ENCODE measurements at places on chromosomes 3 and 15.
A peak's percentile ranks its signal among the peaks of the same experiment; 100 is the strongest.

DNA sequence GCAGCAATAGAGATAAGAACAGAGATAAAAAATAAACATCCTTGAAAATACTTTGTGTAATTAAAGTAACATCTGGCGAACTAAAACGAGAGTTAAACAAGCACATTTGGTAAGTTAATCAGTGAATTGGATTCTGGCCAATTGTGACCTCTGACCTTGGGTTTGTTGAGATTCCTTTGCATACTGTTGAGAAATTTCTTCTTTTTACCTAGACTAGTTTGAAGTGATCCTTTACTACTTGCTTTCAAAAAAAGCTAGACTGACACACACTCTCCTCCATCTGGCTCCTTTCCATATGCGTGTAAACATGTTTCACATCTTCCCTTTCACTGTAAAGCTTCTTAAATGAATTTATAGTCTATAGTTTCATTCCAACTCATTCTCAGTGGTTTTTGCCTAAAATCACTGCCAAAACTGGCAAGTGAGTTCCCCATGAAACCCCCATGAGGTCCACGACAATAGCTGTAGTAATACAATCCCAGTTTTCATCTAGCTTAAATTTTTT lies 17.3 kb upstream of the GBE1 start:
- no peak for DNase-seq

- DNase-seq: peak; percentile 76
Measured at GRCh38 chr3:134496471-134497071, 10.7 kb downstream of the CEP63 start.

GRCh38 chr3:133871368-133872090 lies 24.2 kb downstream of the RAB6B start:
- DNase-seq: no peak

- peak; percentile 64 for DNase-seq
Measured at GRCh38 chr3:129039271-129040038, 21.1 kb upstream of the GP9 start.

DNA sequence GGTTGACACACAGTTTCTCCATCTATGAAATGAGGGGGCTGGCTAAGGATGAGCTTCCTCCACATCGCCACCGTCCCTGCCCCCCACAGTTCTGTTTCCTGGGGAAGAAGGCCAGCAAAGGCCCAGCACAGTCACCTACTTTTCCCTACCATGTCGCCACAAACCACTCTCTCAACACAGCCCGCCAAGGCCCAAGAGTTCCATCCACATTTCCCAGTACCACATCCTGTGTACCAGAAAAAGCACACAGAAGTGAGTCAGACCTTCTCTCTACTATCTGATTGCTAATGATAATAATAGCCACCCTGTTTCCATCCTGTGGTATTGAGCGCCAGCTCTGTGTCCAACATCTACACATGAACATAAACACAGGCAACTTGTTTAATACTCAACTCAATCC lies 30.3 kb upstream of the C15orf39 start:
- peak; percentile 70 for DNase-seq

DNA sequence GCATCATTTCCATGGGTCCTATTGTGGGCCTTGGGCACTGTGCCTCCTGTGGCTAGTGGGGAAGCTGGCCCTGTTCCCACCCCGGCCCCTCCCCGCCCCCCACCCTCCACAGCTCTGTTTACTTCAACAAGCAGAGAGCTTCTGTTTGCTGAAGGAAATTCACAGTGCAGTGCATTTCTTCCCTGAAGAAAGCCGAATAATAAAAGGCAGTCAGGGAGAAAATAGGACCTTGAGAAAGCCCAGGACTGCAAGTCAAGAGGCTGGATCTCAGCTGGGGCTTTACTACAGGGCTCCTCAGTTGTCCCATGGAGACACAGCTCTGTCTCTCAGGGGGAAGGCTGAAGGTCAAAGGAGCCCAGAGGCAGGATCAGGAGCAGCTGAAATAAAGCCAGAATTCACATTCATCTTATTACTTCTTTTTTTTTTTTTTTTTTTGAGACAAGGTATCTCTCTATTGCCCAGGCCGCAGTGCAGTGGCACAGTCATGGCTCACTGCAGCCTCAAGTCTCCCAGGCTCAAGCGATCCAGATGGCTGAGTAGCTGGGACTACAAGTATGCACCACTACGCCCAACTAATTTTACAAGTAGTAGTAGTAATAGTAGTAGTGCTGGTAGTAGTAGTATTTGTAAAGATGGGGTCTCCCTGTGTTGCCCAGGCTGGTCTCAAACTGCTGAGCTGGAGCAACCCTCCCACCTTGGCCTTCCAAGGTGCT lies 33.0 kb upstream of the LACTB start:
- no peak for DNase-seq

GRCh38 chr15:44397869-44398268 lies 29.6 kb upstream of the CTDSPL2 start:
- DNase-seq: no peak

DNA sequence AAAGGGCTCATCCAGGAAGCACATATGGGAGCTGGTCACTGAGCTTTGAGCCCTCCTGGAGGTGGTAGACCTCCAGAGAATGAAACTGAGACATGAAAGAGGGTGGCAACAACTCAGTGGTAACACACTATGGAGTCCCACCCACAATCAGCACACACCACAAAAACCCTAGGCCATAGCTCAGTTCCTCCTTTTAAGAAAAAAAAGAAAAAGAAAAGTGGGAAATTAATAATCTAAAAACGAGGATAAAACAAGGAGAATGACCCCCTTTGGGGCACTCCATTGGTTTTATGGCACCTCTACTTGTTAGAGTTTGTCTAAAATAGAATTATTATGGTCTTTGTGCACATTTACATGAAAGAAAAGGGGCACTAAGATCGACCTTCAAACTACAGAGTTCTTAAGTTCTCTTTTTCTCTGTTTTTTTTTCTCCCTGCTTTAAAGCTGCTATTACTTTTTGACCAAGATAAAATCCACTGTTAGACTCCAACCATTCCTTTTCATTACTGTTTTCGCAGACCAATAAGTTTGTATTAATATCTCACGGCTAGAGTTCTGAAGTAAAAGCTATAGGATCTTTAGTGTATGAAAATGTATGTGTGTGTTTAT lies 40.2 kb upstream of the ZBTB20 start:
- DNase-seq: no peak

DNA sequence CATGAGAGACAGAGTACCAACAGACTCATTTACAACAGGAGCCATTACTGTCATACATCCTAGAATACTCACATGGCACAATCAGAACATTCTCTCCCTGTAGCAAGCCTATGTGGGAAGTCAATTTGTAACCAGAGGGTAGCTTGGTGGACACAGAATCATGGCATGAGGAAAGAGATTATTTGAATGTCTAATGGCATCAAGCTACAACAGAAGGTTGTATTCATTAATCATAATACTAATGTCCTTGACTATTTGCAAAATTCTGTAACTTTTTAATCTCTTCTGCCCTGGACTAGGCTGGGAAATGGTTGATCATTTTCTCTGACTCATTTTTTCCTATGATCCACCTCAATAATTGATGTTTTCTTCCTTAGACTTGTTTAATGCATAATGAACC lies 345.2 kb upstream of the IL12A start:
- DNase-seq: no peak

GRCh38 chr15:97748576-97748975 lies 211.9 kb upstream of the ARRDC4 start:
- no peak for DNase-seq

DNA sequence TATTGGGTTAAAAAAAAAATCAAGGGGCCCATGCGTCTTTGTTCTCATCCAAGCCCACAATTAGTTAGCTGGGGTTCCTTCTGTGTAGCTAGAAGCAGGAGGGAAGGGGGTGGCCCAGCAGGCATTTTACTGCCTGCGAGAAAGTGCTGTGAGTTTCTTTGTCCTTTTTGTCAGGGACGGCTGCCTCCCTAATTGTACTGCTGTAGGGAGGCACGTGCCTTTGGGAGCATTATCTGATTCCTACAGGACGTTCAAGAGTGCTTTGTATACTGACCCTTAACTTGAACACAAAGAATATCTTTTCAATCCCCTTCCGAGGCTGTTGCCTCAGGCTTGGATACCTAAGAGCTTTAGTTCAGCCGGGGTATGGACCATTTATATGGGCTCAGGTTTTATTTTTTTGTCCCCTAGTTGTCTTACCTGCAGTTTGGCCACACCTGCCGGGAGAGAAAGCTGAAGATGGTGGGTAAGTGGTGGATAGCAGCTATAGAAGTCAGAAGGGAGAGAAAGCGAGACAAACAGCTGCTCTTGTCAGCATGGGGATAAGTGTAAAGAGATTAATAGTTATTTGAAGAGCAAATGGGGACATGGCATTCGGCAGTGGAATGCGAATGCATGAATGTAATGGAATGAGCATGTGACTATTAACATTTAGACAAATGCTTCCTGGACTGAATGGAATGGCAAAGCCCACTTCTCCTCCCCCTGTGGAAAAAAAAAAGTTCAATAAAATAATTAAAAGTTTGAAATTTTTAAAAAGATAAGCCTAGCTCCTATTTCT lies 175.2 kb downstream of the TP63 start:
- DNase-seq: no peak

DNA sequence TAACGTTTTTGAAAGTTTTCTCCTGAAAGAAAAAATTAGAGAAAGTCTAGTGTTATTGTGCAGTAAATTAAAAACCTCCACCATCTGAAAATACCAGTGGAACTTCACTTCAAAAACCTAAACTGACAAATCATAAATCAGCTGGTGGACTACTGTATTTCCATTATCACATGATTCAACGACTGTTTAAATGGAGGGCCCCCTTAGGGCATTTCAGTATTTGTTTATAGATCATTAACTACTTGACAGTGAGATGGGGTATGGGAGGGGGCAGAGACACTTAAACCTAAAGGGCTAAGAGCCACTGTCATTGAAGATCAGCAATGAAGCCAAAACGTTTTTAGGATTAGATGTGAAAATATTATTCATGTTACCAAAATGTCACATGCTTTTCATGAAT lies 8.8 kb upstream of the C15orf61 start:
- DNase-seq: no peak

DNA sequence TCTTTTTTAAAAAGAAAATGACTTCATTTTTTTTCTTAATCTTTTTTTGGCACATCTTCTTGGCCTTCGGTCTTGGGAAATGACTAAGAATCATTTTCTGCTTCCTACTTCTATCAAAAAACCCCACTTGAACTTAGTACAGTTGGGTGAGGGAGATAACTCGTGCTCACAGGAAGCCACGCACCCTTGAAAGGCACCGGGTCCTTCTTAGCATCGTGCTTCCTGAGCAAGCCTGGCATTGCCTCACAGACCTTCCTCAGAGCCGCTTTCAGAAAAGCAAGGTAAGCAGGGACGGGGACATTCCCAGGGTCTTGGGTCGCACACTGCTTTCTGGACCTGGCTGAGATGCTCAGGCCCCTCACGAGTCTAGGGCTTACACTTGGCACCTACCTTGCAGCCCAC lies at the start of gene CCR4:
TSS of gene CCR4 (plus strand) at position 235 of the 402 bp plus-strand sequence. CDS start 1,779 bp downstream, outside the sequence.
- peak; percentile 92 for DNase-seq

DNA sequence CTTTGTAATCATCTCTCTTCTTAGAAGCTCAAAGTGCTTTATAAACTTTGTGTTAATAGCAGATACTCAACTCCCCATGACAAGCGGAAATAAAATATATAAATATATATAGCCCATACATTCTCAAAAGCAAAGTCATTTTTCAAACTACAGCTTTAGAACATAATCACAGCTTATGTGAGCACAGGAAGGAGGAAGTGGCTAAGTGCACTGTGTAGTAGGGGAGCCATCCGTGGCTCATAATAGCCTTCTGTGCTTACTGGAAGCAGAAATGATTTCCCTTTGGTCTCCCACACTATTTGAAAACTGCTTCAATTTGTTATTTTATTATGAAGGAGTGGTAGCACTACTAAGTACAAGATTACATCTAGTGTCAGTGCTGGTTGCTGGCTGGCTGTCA lies 151.4 kb upstream of the ARL6 start:
- no peak for DNase-seq

- DNase-seq: no peak
Measured at GRCh38 chr3:23217872-23218554, 14.9 kb downstream of the UBE2E2 start.

- no peak for DNase-seq
Measured at GRCh38 chr15:67745073-67746006, 80.0 kb upstream of the SKOR1 start.

DNA sequence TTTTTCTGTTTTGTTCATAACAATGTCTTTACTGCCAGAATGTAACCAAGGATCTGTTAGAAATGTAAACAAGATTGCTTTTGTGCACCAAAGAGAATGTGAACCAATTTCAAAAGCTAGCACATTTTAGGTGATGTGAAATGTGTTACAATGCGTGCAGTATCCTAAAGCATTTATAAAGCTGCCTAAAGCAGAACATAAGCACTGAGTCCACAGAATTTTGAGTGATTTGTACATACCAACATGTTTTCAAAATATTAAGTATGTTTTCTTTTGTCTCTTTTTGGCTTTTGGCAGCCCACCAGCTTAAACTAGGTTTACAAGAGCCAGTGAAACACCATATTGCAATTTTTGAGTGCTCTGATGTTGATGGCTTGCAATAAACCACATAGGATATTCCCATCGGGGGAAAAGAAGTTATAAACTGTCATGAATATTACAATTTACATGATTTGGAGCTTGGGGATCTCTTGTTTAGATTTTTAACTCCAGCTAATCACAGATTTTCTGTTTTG lies 364.0 kb downstream of the ZIC1 start:
- no peak for DNase-seq

DNA sequence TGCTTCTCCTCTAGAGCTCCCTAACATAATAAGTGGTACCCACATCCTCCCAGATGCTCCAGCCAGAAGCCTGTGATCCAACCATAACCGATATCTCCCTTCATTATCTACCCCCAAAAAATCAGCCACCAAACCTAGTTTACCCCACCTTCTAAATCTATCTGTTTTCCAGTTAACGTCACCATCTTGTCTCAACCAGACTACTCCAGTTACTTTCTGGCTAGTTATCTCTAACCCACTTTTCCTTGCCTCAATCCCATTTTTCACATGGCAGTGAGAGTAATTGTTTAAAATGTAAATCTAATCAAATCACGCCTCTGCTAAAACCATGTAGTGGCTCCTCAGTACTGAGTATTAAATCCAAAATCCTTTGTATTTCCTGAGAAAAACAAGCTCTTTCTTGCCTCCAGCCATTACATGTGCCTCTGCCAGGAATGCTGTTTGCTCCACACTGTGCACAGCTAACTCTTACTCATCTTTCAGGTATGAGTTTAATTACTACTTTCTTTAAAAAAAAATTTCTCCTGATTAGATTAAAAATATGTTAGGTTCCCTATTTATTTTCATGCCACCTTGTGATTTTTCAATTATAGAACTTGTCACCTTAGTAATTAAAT lies 15.4 kb downstream of the CCDC54 start:
- no peak for DNase-seq
